Breast epithelium (tissue), 4 donors: ENCODE measurements at places on chromosomes 3 and 15. TPM values are rescaled to one million over a fixed set of nuclear protein-coding genes. Genes with fewer than 3 reads are reported as not detected.

ALDH1A3 gene
- total RNA-seq, result 44.9 TPM

MEGF11 gene
- not detected for total RNA-seq

IQCB1 gene
- 28.8 TPM for total RNA-seq

KY gene
- total RNA-seq, result not detected

ZNF710 gene
- total RNA-seq, result 14.4 TPM

PRSS50 gene
- total RNA-seq, result not detected

TMEM212 gene
- not detected for total RNA-seq

CCR3 gene
- not detected for total RNA-seq

IL17RE gene
- 11.5 TPM for total RNA-seq
